Skin of body (tissue), 3 donors: ENCODE measurements at places on chromosomes 5 and 9.
A peak's percentile ranks its signal among the peaks of the same experiment; 100 is the strongest.

GRCh38 chr5:56918054-56918453, 8.7 kb downstream of the SETD9 start:
- DNase-seq = no peak

DNA sequence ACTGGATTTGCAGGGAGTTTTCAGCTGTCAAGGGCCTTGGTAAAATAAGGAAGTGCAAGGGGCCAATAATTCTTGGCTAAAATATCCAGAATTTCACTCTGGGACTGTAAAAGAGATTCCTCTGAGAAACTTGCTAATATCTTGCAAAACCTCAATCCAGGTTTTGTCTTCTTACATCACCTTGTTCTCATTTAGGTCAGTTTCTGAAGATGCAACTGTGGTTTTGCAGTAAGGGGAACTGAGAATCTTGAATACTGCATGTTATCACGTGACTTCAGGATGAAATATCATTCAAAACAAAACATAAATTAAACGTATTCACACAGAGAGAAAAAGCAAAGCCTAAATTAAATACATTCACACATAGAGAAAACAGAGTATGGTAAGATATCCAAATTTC, 35.0 kb upstream of the RIC1 start:
- DNase-seq = no peak

GRCh38 chr9:70156729-70157128, 102.0 kb upstream of the SMC5 start:
- DNase-seq = no peak

DNA sequence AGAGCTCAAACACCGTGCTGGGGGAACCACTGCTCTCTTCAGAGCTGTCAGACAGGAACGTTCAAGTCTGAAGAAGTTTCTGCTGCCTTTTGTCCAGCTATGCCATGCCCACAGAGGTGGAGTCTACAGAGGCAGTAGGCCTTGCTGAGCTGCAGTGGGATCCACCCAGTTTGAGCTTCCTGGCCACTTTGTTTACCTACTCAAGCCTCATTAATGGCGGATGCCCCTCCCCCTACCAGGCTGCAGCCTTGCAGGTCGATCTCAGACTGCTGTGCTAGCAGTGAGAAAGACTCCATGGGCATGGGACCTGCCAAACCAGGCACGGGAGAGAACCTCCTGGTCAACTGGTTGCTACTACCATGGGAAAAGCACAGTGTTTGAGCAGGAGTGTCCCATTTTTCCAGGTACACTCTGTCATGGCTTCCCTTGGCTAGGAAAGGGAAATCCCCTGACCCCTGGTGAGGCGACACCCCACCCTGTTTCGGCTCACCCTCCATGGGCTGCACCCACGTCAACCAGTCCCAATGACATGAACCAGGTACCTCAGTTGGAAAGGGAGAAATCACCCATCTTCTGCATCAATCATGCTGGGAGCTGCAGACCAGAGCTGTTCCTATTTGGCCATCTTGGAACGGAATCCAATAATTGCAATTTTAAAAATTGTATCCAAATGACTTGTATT, 246.9 kb upstream of the ADAMTS16 start:
- no peak for DNase-seq

DNA sequence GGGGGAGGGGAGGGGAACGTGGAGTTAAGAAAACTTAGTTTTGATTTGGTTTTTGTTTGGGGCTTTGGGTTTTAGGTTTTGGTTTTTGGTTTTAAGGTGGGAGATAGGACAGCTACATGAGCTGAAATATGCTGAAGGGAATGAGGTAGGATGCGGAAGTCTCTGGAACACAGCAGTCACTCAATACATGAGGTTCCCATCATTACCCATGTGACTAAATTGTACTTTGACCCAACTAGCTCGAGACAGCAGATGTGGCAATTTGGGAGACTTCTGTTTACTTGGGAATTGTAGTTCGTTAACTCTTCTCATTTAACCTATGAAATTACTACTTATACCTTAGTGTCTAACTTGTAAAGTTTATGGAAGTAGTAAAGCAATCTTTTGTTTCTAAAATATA, 124.2 kb downstream of the TLE1 start:
- no peak for DNase-seq

- DNase-seq = no peak
Observed at GRCh38 chr5:175706499-175706898, 48.6 kb downstream of the HRH2 start.

DNA sequence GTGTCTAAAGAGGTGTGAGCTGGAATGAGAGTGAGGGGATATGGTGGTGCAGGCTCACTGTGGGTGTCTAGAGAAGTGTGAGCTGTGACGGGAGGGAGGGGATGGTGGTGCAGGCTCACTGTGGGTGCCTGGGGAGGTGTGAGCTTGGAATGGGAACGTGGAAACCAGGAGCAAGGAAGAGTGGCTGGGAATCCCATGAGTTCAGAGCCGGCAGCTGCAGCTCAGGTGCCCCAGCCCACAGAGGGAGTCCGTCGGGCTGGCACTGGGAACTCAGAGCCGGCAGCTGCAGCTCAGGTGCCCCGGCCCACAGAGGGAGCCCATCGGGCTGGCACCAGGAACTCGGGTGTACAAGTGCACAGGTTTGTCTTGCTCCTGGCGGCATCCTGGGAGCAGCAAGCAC, 45.6 kb downstream of the IRX2 start:
- no peak for DNase-seq

GRCh38 chr5:142515036-142515435, 170.9 kb downstream of the FGF1 start:
- DNase-seq = no peak

DNA sequence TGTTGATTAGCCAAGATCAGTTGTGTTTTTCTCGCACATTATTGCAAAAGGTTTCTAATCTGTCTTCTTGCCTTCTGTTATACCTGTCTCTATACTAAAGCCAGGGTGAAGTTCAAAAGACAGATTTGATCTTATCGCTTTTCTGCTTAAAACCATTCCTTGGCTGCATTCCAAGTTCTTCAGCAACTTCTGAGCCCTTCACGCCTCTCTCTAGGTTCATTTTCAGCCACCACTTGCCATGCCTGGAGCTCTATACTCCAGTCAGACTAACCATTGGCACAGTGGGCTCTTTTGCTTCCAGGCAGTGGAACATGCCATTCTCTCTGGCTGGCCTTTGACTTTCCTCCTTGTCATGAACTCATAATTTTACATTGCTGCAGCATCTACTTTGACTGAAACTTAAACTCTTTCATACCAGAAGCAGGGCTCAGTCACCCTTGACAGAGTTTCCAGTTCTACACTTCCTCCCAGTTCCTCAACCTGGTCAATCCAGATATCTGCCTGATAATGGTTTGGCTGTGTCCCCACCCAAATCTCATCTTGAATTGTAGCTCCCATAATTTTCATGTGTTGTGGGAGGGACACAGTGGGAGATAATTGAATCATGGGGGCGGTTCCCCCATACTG, 114.4 kb downstream of the SLC12A2 start:
- DNase-seq = no peak

GRCh38 chr9:22238809-22239684, 207.6 kb upstream of the DMRTA1 start:
- DNase-seq = peak; percentile 18

DNA sequence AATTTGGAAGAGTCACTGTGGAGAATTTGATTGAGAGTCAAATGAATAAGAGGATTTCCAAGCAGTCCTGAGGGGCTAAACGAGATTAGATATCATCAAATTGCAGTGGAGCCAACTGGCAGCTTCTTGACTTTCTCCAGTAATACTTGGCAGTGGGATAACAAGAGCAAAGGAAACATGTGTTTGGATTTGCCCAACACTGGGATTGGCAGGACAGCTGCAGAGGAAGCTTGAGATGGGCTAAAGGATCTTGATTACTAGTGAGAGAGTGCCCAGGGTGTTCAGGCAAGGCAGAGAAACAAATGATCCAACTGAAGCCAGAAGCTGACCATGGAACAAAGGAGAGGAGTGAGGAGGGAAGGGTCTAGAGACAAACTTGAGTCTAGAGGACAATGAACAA, 356.0 kb upstream of the ISL1 start:
- DNase-seq = no peak
